NCI-H524 (cell line): ENCODE measurements at places on chromosomes 12 and 14.

DNA sequence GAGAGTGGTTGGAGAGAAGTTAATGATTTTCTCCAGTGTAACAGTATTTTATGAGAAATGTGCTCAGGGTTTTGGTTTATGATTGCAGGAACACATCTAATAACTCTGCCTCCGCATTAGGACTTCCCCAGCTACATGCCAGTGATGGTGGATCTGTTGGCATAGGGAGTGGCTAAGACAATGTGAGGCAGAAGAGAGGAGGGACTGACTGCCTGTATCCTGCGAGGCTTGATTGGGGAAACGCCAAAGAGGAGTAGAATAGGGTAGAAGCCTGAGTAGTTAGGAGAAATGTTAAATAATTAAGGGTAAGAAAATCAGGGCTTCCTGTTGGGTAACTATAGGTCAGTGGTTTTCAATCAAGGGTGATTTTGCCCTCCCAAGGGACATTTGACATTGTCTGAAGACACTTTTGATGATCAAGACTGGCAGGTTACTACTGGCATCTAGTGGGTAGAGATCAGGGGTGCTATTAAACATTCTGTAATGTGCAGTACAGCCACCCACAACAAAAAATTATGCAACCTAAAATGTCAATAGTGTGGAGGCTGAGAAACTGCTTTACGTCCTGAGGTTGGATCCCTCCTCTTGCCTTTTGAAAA lies 12.8 kb downstream of the TDG start:
- DNase-seq, result no peak

DNA sequence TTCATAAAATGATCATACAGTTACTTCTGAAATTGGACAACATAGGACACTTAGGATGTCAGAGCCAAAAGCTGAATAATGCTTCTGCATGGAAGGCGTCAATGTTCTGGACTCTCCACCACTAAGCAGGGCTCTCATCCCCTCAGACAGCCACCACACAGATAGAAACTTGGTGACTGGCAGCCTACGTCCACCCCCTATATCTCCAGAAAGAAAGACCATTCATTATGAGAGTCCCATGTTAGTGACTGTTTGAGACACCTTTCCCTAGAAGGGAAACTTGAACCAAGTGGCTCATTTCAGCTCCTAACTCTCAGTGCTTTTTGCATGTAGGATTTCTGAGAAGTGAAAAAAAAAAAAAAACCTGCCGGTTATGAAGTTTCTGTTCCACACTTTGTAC lies 251.0 kb upstream of the FKBP4 start:
- DNase-seq, result no peak

GRCh38 chr14:94880876-94881275 lies 111.0 kb upstream of the GSC start:
- DNase-seq, result peak; percentile 84

- peak; percentile 54 for DNase-seq
Observed at GRCh38 chr12:26469421-26470180, 274.2 kb downstream of the SSPN start.

DNA sequence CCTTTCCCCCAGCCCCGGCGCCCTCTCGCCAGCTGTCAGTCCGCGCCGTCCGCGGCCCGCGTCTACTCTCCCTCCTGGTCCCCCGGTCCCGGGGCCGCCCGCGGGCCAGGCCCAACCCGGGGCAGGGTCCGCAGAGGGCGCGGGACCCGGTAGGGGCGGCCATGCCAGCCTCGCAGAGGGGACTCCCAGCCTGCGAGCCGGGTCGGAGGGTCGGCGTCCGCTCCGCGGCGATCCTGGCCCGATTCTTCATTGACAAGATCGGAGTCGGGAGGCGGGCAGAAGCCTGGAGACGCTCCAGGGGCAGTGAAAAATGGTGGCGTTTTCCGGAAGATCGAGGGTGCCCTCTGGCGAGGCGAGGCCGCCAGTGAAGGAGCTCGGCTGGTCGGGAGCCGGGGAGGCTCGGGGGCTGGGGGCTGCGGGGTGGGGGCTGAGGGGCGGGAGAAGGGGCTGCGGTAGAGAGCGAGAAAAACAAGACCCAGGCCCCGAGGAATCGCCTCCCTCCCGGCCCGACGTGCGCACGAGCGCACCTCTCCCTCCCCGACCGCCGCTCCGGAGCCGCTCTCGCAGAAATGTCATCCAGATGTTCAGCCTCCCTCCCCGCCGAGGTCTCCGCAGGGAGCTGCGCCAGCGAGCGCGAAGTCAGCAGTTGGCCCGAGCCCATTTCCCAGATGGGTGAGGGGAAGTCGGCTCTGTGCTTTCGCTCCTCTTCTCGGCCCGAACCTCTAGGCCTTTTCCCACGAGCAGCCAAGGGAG lies 647 bp upstream of the TGFB3 start:
- peak; percentile 87 for DNase-seq

GRCh38 chr12:67764946-67765619 lies 116.5 kb downstream of the DYRK2 start:
- DNase-seq, result no peak

- DNase-seq, result peak; percentile 49
Observed at GRCh38 chr12:45170456-45171042, 45.3 kb upstream of the ANO6 start.

- no peak for DNase-seq
Observed at GRCh38 chr12:23099604-23100003, 474.6 kb downstream of the ETNK1 start.

DNA sequence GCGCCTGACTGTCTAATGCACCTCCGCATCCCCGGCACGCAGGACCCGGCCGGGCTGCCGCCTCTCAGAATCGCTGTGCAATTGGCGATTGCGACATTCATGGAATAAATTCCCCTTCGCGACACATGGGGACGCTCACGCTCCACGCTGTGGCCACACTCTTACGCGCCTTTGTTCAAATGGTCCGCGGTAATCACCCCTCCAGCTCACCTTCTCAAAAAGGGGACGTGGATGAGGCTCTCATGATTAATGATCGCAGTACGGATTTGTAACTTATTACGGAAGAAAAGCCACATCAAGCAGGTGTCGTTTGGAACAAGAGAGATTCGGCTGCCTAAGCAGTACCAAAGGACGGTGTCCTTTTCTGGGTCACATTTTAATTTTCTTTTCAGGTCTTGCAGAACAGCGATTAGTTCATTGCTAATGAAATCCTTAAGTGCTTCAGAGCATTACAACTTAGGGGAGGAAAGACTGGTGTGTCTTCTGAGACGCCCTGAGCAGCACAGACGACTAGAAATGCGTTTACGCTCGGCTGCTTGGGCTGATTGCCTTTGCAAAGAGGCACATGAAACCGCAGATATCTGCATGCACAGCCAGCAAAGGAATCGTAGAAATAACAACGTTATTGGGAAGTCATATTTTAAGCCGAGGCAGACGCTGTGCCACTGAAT lies 37.3 kb upstream of the ADGRD1 start:
- peak; percentile 37 for DNase-seq

- no peak for DNase-seq
Observed at GRCh38 chr12:15193946-15194345, 27.3 kb downstream of the RERG start.

GRCh38 chr14:31947680-31948595 lies 129.2 kb upstream of the ARHGAP5 start:
- DNase-seq, result no peak

GRCh38 chr12:113862590-113863454 lies 103.3 kb downstream of the RBM19 start:
- DNase-seq, result no peak

DNA sequence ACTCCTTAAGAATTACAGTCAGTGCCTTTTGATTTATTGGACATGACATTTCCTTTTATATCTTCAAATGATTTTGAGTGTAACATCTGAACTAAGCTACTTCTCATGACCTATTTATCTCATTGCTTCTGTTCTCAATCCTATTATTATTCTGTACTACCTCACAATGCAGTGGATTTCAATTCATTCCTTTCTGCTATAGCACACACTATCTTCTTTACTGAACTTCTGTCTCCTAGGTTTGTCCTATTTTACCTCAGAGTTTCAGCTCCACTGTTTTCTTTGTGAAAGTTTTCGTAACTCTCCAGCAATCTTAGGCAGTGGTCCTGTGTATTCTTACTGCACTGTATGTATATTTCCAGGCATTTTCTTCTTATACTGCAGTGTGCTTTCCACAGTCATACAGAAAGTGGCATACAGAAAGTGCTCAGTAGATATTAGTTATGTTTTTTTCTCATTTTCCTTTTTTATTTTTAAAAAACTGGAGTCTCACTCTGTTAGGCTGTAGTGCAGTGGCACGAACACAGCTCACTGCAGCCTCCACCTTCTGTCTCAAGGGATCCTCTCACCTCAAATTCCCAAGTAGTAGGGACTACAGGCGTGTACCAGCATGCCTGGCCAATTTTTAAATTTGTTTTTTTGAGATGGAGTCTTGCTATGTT lies 368.6 kb upstream of the RGS6 start:
- no peak for DNase-seq

DNA sequence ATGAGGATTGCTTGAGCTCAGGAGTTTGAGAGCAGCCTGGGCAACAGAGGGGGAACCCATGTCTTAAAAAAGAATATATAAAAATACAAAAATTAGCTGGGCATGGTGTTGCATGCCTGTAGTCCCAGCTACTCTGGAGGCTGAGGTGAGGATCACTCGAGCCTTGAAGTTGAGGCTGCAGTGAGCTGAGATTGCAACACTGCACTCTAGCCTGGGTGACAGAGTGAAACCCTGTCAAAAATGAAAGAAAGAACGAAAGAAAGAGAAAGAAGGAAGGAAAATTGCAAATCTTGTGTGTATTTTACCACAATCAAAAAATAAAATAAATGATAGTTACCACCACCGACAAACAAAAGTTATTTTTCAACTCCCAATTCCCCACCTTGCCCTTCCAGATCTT lies 45.3 kb downstream of the SPRING1 start:
- DNase-seq, result no peak

GRCh38 chr12:8508910-8509841 lies 4.1 kb upstream of the CLEC4D start:
- peak; percentile 7 for DNase-seq

GRCh38 chr14:55780156-55780946 lies 200.3 kb downstream of the KTN1 start:
- no peak for DNase-seq
